Muscle of arm (tissue), 14 donors: ENCODE measurements at places on chromosomes 3 and 15.
A peak's percentile ranks its signal among the peaks of the same experiment; 100 is the strongest.

DNA sequence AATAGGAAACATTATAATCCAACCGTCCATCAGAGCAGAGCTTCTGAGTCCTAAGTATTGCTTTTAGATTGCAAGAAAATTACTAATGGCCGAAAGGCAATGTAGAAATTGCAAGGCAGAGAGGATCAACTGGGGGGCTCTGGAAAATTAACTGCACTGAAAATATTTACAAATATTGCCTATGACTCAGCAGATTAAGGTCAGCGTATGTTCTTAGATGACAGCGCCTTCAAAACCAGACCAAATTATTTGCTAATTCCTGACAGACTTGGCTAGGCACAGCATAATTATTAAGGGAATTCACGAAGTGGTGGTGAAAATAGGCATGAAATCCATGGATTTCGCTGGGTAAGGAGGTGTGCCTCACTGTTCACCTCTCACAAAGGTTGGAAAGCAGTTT, 947.7 kb downstream of the TUSC7 start:
- DNase-seq, result no peak

- DNase-seq, result no peak
These were observed 10.6 kb upstream of the ATP2B2 start for GRCh38 chr3:10515884-10516495.

GRCh38 chr3:155282385-155283091, 10.9 kb downstream of the STRIT1 start:
- DNase-seq, result no peak

DNA sequence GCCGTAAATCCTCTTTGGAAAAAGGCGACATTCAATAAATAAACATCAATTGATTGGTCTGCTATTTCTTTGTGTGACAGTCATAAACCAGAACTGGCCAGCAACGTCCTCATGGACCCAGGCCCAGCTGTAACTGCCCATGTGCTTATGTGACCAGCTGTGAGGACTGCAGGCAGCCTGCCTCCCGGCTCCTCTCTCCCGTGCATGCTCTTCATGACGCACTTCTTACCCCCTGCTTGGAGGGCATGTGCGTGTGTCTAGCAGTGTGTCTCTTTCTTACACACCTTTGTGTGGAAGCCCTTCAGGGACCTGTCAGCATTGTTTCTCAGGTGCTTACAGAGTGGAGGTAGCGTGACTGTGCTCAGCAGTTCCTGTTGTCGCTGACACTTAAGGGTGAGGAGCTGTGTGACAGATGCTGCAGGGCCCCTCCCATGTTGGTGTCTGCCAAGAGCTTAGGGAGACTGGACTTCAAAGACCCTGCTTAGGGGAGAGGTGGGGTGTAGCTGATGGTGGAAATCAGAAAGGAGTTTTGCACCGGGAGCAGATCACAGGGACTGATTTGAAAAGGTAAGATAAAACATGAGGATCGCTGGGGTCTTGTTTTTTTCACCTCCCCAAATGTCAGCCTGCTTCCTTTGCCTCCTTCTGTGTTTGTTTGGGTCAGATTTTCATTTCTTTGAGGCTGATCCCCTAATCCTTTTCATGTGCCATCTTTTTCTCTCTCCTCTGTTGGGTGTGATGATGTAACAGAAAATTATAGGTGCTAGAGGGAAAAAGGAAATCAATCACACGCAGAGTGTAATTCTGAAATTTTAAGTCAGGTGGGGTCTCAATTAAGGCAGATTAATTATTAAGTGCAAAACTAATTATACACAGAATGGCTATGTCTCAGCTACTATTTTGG, 2.1 kb downstream of the PODXL2 start:
- DNase-seq, result no peak

DNA sequence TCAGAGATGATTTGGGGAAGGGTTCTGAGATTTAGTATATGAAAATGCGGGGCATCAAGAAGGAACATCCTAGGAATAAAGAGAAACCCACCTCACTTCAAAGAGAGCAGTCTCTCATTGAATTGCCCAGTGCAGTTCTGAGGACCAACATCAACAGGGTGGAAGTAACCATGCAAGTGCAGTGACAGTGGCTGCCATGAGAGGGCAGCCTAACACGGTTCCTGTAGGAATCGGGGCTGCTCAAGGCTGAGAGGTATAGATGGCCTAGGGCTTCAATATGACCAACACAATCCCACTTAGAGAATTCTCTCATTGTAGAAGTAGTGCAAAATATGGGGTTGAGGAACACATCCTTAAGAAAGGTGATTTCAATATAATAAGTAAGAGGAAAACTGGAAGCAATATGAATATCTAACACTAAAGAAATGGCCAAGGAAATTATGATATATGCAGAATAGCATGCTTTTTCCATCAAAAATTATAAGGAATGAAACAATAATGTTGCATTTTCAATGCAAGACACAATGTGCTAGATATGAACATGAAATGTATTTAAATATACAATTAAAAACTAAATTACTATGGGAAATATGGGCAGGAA, 51.1 kb upstream of the ARRDC4 start:
- DNase-seq, result peak; percentile 59
